Activated CD4-positive, alpha-beta memory T cell treated with anti-CD3 and anti-CD28 coated beads for 36 hours (primary cell): ENCODE measurements at places on chromosomes 4 and X. TPM values are rescaled to one million over a fixed set of nuclear protein-coding genes. Genes with fewer than 3 reads are reported as not detected.

DNA sequence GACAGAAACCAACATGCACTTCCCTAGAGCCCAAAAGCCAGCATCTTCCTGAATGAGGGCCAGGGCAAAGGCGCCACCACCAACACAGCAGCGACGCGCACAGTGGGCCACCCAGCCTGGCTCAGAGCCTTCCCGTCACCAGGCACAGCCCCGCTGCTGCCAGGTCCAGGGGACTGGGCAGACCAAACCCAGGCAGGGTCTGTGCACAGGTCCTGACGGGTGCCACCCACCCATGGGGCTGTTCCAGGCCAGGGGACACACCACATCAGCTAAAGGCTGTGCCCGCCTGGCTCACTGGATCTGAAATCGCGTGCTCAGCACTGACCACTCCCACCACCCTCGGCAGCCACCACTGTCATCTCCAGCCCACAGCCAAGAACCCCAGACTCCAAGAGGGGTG is 13.8 kb downstream of the FAM53A start:
- no peak for DNase-seq

- DNase-seq = no peak
Observed at GRCh38 chr4:103010804-103011203, 8.7 kb downstream of the SLC9B1 start.

GRCh38 chr4:83605744-83606172 is 69.8 kb downstream of the GPAT3 start:
- no peak for DNase-seq

DNA sequence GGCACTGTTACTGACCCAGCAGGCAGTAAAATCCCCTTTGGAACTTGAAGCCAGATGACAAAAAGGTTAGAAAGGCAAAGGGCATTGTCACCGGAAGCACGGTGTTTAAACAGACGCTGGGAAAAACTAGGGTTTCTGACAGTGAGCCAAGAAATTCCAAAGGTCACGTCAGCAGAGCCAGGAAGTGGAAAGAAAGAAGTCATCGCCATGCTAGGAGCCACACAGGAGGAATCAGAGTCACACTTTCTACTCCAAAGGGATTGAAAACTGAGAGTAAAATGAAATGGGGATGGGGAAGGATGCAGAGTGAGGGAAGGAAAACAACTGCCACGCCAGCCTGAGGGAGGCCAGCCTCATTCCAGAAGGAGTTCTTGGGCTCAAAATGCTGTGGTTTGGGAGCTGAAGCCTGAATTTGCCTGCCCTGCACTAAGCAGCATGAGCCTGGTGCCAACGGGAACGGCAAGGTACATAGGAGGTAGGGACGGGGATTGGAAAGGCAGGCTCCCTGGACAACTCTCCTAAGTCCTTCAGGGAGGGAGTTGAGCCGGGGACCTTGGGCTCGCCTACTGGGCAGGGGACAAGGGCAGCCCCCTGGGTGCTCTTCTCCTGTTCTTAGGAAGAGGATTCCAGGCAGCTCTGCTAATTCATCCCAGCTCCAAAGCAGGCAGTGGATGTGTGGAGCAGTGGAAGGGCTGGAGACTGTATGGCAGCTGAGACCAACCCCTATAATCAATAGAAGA is 66.8 kb downstream of the SOWAHB start:
- DNase-seq = no peak

DNA sequence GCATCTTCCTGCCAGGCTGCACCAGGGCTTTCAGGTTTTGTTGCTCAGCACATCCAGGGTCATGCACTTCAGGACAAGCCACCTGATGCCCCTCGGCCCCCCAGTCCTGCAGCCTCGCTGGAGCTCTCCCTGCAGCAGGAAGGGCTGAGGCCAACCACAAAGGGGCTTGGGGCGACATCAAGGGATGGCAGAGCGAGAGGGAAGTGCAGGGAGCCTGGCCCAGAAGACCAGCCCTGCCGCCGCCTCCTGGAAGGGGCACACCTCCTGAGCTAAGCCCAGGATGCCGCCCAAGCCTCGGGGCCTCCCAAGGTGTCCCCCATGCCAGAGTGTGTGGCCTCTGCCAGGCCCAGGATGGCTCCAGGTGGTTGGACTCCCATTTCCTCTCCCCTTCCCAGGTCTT is 37.1 kb downstream of the TRMT44 start:
- no peak for DNase-seq

- DNase-seq = no peak
Observed at GRCh38 chr4:101911616-101912015, 121.1 kb downstream of the BANK1 start.

DNA sequence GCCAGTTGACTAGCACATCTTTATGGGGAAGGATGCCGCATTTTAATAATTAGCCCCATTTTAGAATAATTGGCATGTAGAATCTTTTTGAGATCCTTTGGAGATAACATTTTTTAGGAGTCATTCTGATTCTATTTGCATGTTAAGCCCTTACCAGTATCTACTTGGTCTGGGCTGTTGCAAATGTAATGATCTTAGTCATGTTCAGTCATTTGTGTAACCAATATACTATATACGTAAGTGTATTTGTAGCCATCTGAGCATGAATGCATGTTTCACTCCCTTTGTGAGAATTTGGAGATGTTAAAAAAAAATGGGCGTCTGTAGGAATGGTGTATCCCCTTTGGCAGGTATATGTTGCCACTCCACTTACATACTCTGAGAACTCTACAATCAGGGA is 119.1 kb downstream of the TEX13A start:
- no peak for DNase-seq

GRCh38 chrX:106933538-106933961 is 13.3 kb downstream of the CLDN2 start:
- no peak for DNase-seq

DNA sequence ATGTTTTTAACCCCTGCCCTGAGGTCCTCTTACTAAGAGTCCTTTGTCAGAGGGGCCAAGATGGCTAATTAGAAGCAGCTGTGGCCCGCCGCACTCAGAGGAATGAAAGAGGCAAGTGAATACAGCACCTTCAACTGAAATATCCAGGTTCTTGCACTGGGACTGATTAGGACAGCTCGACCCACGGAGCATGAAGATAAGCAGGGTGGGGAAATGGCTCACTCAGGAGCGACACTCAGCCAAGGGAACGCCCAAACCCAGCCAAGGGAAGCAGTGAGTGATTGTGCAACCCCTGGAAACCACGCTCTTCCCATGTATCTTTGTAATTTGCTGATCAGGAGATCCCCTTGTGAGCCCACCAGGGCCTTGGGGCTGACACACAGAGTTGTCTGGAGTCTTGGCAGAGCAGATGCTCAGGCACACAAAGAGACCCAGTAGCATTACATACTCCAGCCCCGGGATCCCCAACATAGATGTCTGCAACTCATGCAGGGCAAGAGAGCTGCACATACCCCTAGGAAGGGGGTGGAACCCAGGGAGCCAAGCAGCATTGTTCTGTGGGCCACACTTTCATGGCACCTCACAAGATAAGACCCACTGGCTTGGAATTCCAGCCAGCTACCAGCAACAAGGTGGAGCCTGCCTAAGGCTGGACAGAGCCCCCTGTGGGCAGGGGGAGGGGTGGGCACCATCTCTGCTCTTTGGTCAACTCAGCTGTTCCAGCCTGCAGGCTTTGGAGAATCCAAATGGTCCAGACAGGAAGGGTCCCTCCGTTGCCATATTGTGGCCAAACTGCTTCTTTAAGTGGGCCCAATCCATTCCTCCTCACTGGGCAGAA is 23.3 kb downstream of the F8A3 start:
- DNase-seq = no peak

DNA sequence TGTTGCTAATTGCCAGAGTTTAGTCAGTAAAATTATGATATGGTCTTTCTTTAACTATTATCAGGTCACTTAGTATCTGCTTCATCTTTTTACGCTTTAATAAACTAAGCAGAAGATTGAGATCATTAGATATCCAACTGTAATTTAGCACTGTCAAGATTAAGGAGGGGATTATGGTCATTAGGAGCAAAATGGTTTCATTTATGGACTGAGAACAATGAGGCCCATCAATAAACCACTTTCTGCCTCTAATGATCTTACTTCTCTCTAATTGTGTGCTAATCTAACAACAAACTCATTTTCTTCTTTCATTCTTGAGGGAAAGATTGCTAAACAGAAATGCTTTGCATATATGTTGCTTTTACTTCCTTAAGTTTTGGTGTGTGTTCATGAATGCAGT is 340.4 kb downstream of the RPA4 start:
- no peak for DNase-seq

DNA sequence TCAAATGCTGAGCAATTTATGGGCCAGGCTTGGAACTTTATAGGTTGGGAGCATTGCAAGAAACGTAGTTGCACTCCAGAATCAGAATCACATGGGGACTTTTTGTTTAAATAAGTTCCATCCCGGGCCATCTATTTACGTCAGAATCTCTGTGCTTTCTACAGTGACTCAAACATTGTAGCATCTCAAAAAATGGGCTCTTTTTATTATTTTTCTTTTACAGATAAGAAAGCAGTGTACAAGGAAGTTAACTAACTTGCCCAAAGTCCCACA is 10.2 kb downstream of the CC2D2A start:
- DNase-seq = no peak

DNA sequence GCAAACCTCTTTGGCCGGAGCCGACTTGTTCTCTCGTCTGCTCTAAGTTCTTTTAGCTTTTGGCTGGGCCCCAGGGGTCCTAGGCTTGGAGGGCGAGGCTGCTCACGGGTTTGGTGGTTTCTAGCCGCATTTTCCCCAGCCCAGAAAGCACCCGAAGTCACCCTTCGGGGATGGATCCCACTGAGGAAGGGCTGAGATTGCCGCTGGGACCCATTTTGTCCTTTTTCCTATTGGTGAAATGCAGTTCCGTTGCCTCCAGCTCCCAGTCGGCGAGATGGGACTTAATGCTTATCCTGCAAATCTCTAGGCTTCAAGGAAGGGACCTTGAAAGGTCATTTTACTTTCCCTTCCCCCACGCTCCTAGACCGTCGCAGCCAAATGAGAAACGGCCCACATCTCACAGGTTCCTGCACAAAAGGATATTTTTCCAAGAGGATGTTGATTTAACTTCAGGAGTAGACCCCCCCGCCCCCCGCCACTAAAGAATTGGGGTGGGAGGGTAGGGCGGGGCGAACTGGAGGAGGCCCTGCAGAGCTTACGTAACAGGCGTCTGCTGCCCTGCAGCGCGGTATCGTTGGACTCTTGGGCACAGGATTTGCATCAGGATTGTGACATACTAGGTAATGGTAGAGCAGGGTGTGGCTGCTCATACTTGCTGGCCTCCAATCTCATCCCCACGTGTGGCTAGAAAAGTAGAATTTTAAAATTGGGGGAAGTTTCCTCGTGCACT is 564 bp downstream of the PGK1 start:
- peak; percentile 41 for DNase-seq

- DNase-seq = no peak
Observed at GRCh38 chrX:5829060-5829459, 399.6 kb downstream of the NLGN4X start.

DNA sequence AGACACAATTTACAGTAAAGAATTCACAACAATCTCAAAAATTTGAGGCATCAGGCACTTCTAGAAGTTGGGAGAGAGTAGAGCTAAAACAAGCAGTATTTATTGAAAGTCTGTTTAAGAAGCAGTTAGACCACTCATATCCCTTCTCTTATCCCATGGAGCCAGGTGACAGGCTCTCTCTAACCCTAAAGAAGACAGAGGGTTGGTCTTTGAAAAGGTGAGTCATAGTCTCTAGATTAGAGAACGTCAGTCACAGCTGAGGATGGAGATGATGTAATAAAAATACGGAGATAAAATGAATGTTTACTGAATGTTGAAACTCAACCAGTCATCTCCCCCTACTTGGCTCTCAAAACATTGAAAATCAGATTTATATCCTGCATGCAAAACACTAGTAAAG is 223.8 kb downstream of the CHIC2 start:
- no peak for DNase-seq

DNA sequence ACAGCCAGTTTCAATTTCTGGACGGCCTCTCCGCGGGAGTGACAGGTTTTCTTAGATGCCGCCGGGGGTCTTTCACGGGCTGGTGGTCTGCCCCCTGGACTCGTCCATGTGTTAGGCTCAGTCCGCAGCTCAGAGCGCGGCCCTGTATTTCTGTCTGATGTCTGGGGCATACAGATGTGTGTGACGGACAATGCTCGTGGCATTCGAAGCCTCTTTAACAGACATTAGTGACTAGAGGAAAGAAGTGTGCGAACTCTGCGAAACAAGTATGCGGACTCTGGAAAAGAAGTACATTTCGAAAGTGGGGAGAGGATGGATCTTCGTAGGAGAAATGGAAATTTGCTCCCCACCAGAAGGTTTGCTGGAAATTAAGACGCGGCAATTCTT is 793 bp upstream of the DCUN1D4 start:
- peak; percentile 16 for DNase-seq

DNA sequence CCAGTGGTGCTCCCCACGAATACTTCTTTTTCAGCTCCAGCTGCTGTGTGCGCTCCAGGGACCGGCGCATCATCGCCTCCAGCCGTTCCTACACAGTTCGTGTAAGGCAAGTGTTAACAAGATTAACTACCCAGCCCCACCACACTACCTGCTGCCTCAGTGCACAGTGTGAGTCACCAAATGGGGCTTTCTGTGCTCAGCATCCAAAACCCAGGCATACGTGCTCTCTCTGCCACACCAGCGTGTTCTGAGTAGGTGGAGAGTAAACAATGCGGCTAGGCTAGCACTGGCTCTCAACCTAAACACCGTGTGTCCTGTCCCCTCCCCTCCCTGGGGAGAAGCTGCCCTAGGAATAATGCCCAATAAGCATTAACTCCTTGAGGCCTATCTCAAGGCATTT is 60.0 kb downstream of the MAP7D2 start:
- no peak for DNase-seq

- no peak for DNase-seq
Observed at GRCh38 chr4:55801498-55801897, 18.1 kb upstream of the EXOC1L start.

DNA sequence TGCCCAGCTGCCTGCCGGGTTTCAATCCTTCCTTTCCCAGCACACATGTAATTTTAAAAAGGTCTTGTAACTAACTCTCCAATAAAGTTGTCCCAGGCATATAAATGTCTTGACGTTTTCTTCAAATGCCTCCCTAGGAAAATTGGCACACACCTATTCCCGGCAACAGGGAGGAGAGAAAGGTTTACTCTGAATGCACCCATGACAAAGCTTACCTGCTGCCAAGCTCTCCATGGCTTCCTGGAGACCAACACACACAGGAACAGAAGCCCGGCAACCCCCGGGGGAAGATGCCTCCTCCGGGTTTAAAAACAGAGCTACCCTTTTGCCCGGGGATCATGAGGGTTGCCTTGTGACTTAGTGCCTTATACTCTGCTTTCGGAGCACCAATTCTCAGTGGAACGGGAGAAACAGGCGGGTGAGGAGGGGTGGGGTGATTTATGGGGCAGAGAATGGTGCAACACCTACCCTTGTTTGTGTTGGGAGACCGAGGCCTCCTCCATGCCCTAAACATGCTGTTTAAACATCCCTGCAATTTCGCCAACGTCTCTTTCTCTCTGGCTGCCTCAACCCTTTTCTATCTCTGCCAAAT is 4.8 kb upstream of the GYG2 start:
- DNase-seq = no peak

GPR173 gene
- not detected for total RNA-seq

RASGEF1B gene
- total RNA-seq = 4.4 TPM

XK gene
- total RNA-seq = not detected

RNF175 gene
- total RNA-seq = not detected

RRH gene
- 0.19 TPM for total RNA-seq

KIF4A gene
- total RNA-seq = 28.3 TPM

RIPPLY1 gene
- total RNA-seq = not detected

JCHAIN gene
- not detected for total RNA-seq
